NCI-H1092 (cell line): ENCODE measurements at places on chromosomes 2 and 18.

DNA sequence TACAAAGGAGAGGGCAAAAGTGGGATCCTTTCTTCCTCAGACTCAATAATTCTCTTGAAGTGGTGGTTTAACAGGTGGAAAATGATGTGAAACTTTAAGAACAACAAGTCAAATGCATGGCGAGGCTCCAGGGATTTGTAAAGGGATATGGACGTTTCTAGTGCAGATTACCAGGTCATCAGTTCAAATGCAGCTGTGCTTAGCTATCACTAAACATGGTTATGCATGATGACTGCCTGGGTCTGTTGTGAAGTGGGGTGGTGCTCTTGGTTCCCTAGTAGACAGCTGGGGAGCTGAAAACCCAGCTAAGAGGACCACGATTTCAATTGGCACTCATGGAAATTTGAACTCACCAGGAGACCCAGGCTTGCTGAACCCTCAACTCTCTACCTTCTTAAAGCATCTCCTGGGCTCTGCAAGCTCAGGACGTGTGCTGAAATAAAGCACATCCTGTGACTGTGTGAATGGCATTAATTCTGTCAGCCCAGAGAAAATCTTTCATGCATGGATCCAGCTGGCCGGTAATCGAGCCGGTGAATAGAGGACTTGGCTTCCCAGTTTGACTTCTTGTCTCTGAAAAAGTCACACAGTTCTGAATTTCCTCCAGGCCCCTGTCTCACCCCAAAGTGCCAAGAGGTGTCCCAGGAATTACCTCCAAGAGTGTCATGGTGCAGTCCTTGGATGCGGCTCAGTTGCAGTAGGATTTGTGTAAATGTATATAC, 146.1 kb downstream of the MTX2 start:
- no peak for DNase-seq

DNA sequence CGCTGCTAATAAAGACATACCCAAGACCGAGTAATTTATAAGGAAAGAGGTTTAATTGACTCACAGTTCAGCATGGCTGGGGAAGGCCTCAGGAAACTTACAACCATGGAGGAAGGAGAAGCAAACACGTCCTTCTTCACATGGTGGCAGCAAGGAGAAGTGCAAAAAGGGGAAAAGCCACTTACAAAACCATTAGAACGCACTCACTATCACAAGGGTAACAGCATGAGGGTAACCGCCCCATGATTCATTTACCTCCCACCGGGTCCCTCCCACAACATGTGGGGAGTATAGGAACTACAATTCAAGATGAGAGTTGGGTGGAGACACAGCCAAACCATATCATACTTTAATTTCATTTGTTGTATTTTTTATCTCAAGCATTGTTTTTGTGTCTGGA, 67.5 kb downstream of the ATP9B start:
- no peak for DNase-seq

DNA sequence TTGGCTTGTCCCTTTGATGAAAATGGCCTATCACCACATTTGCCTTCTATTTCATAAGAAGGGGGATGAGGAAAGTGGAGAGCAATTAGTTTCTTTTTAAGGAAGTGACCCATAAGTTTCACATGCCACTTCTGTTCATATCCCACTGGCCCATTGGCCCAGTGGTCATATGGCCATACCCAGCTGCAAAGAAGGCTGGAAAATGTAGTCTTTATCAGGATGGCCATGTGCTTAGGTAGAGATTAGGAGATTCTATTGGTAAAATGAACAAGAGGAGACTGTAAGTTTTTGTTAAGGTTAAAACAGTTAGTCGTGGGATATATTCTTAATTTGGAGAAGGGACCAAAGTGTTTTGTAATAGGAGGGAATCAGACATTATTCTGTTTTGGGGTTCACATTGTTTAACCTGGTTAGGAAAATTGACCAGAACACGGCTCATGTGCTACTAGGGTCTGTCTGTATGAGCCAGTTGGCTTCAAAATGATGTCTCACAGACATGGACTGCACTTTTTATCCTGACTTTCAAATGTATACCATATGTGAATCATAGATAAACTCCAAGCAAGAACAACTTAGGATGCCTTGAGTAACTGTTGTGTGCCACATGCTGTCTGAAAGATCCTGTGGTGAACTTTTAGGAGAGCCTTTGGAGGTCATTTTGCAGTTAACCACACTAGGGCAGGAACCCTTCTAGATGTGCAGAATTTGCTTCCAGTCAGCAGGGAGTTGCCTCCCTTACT, 17.3 kb downstream of the PLCL1 start:
- DNase-seq, result no peak

DNA sequence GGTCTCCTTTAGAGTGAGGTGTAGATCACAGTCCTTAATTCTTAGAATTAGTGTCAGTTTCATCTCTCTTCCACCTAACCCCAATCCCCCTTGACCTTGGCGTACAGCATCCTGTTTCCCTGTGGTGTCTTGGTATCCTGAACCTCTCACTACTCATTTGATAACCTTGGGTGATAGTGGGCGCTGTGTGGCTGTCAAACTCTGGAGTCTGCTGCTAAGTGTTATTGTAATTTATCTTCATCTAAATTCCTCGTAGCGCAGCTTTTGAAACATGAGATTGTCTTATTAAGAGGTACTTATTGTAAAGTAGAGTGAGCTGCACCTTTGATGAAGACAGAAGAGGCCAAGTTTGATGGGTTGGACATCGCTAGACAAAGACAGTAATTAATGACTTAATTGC, 222.6 kb upstream of the SPRED2 start:
- DNase-seq, result no peak

GRCh38 chr2:42030200-42030759, 17.5 kb upstream of the PKDCC start:
- DNase-seq, result no peak

DNA sequence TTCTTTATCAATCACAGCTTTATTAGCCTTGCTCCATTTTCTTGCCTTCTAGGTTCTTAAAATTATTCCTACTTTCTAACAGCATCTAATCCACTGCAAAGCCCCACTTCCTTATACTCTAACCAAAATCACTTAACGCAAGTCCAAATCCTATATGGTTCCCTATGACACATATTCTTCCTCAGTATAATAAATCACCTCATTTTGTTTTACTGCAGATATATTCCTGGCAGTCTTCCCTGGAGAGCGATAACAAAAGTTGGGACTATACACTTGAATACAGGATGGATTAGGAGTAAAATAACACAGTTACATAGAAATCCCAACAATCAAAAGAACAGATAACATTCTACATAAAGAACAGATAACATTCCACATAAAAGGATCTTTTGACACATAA, 144.8 kb downstream of the ATAD2B start:
- DNase-seq, result no peak

GRCh38 chr2:134152045-134153010, 101.5 kb upstream of the MGAT5 start:
- no peak for DNase-seq

DNA sequence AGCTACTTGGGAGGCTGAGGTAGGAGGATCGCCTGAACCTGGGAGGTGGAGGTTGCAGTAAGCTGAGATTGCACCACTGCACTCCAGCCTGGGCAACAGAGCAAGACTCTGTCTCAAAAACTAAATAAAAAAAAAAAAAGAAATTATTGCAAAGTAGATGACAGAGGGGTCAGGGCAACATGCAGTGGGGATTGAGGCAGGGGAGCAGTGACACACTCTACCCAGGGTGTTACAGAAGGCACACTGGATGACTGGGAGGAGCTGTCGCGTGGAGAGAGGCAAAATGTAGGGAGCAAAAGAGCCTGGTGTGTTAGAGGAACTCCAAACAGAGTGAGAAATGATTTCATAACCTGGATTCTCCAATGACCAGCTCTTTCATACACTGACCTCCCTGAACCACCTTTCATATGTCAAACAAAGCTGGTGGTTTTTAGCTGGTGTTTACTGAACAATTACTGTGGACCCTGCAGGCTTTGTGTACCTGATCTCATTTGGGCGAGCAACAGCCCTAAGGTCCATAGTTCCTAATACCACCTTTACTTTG, 22.1 kb downstream of the FBXO41 start:
- no peak for DNase-seq

GRCh38 chr2:185934232-185934631, 195.6 kb downstream of the FSIP2 start:
- DNase-seq, result no peak

DNA sequence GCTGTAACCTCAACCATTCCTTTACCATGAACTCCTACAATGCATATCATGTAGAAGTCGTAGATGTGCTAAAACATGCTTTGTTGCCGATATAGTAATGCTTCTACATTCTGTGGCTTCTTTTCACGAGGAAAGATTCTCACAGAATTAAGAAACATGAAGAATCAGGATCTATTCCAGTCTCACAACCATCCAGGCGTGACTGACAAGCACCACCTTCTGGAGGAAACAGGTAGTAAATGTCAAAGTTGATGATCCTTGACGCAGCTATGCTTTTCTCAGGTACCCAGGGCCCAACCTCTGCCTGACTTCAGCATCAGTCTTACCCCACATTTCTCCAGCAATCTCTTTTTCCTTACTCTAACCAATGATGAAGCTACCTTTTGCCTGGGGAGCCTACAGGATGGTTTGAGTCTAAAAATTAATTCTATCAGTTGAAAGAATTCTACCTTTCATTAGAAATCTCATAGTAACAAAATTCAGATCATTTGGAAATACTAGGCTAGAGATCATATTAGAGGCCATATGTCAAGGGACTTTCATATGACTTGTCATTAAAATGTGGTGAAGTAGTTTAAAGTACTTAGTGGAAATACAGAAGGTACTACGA, 123.3 kb upstream of the RND3 start:
- no peak for DNase-seq

DNA sequence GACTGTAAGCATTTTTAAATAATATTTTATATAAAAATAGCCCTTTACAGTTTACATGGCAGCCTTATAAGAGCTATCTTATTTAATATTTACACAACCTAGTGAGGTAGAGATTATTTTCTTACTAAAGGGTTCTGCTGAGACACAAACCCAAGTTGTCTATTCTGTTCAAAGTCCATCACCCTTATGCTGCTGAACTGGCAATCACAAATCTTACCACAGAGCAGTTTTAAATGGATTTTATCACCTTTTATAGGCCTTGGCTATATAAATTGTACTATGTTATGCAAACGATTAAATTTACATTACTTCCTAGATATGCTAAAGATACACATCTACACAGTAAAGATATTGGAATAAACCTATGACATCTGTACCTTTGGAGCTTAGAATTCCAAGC, 40.7 kb downstream of the RBM45 start:
- DNase-seq, result no peak

GRCh38 chr18:23617412-23618014, 31.2 kb upstream of the NPC1 start:
- no peak for DNase-seq

DNA sequence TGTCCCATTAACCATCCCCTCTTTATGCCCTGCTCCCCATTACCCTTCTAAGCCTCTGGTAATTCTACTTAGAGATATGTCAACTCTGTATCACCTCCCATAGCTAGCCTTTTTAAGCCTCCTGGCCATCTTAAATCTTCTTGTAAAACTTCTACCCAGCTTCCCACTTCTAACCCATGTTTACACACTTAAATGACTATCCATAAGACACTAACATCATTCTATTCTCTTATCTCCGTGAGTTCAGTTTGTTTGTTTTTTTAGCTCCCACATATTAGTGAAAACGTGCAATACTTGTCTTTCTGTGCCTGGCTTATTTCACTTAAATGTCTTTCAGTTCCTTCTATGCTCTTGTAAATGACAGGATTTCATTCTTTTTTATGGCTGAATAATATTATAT, 42.4 kb downstream of the RAB3GAP1 start:
- no peak for DNase-seq
